Pancreas (tissue), 10 donors: ENCODE measurements at places on chromosomes 3 and 15. TPM values are rescaled to one million over a fixed set of nuclear protein-coding genes. Genes with fewer than 3 reads are reported as not detected.

Gene C2CD4B
- total RNA-seq, result 46.7 TPM

Gene NAA80
- 4.9 TPM for total RNA-seq

- peaks cover 5% of the 10 kb centered on the region for H3K36me3 ChIP-seq
- H3K4me1 ChIP-seq, result peaks cover 27% of the 10 kb centered on the region
- DNase-seq, result no peak
- H3K27me3 ChIP-seq, result no peaks in the 10 kb centered on the region
- H3K4me3 ChIP-seq, result no peak overlapping the region
Measured at GRCh38 chr3:156693166-156693565, 18.8 kb downstream of the TIPARP start.

- H3K27ac ChIP-seq, result no peak overlapping the region
- no peak for DNase-seq
- H3K4me3 ChIP-seq, result no peak overlapping the region
- no peaks in the 10 kb centered on the region for H3K4me1 ChIP-seq
- H3K36me3 ChIP-seq, result no peaks in the 10 kb centered on the region
- no peaks in the 10 kb centered on the region for H3K27me3 ChIP-seq
Measured at GRCh38 chr3:112894258-112894657, 47.6 kb upstream of the CD200R1L start.

Gene KCNAB1
- total RNA-seq, result 3.5 TPM

- DNase-seq, result no peak
- H3K27me3 ChIP-seq, result no peaks in the 10 kb centered on the region
- no peak overlapping the region for H3K27ac ChIP-seq
- H3K4me1 ChIP-seq, result no peaks in the 10 kb centered on the region
- H3K4me3 ChIP-seq, result no peak overlapping the region
Measured at GRCh38 chr3:99256788-99257187, 355.3 kb upstream of the DCBLD2 start.

GRCh38 chr3:124117486-124117885, 125.6 kb upstream of the ROPN1 start:
- no peak overlapping the region for H3K27ac ChIP-seq
- no peak for DNase-seq
- H3K4me1 ChIP-seq, result no peaks in the 10 kb centered on the region
- H3K27me3 ChIP-seq, result no peaks in the 10 kb centered on the region
- no peaks in the 10 kb centered on the region for H3K36me3 ChIP-seq

DNA sequence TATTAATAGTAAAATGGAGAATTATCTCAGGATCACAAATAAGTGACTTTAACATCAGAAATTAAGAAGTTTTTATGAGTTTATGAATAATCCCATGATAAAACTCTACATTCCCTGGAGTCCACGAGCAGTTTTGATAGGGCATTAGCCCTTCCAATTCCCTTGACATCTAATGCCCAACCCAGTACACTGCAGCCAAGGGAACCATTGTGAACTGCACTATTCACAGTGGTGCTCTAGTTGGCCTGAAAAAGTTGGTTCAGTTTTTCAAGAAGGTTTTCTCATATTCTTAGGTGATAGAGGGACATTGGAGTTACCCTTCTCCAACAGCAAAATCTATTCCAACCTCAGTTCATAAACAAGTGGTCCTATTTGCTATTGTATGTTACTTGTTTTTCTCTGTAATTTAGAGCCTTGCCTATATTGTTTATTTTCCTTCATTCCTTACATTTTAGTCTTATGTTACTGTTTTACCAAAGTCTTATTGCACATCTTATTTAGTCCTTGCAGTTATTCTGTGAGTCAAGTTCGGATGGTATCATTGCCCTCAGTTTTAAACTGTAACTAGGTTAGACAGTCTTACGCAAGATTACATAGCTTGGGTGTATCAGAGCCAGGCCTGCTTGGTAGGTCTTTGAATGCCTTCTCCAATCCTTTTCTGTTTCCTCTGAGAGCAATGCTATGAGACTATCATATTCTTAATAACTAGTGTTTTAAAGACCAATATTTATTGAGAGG, 57.9 kb upstream of the SAMMSON start:
- H3K36me3 ChIP-seq, result no peaks in the 10 kb centered on the region
- H3K27ac ChIP-seq, result no peak overlapping the region
- no peaks in the 10 kb centered on the region for H3K27me3 ChIP-seq
- H3K4me1 ChIP-seq, result no peaks in the 10 kb centered on the region
- DNase-seq, result no peak

DNA sequence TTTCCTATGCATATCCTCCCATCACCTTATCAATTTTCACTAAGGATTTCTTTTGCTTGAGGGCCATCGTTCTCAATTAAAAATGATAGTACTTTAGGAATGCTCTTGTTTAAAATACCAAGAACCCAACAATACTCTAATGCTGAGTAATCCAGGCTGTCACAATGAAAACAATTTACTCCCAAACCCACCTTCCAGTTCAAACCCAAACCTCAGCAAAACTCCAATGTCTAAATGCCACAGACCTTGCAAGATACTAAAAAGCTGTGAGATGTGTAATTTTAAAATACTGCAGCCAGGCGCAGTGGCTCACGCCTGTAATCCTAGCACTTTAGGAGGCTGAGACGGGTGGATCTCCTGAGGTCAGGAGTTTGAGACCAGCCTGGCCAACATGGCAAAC, 889.8 kb downstream of the ROBO1 start:
- H3K27me3 ChIP-seq, result no peaks in the 10 kb centered on the region
- no peak for DNase-seq
- H3K36me3 ChIP-seq, result no peaks in the 10 kb centered on the region
- no peaks in the 10 kb centered on the region for H3K4me1 ChIP-seq

DNA sequence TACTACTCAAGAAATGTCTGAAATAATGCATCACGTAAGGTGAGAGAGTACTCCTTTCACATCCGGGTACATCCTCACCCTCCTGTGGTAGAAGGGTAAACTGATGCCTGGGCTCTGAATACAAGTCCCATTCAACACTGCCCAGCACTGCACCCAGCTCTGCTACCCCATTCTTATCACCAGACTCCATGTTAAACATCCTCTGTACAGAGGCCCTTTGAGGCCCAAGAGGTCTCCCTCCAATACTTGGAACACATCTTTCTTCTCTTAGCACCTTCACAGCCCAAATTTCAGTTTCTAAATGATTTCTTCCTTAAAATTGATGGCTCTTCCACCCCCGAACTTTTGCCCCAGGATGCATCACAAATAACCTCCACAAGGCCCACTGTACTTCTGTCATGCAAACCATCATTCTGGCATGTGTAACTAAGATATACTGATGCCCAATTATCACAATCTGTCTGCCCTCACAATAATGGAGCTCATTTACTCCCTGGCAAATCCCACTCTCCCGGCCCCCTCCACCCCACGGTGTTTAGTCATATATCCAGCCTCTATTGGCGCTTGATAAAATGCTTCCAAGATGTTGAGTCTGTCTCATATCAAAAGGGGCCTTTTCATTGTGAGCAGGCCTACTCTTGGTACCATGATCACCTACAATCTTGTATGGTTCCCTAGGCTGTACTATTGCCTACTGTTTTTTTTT, 12.6 kb upstream of the GPX1 start:
- no peaks in the 10 kb centered on the region for H3K27me3 ChIP-seq
- no peaks in the 10 kb centered on the region for H3K4me1 ChIP-seq
- no peak overlapping the region for H3K27ac ChIP-seq
- no peak for DNase-seq
- no peak overlapping the region for H3K4me3 ChIP-seq

DNA sequence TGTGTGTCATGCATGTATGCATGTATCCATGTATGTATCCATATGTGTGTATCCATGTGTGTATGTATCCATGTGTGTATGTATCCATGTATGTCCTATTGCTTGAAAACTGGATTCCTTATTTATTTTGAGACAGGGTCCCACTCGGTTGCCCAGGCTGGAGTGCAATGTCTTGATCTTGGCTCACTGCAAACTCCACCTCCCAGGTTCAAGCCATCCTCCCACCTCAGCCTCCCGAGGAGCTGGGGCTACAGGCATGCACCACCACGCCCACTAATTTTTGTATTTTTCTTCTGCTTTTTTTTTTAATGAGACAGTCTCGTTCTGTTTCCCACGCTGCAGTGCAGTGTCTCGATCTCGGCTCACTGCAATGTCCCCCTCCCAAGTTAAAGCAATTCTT, 34.1 kb downstream of the MUC20 start:
- H3K27ac ChIP-seq, result no peak overlapping the region
- H3K4me3 ChIP-seq, result no peak overlapping the region
- no peaks in the 10 kb centered on the region for H3K4me1 ChIP-seq
- H3K36me3 ChIP-seq, result no peaks in the 10 kb centered on the region
- H3K27me3 ChIP-seq, result no peaks in the 10 kb centered on the region

Gene RTP1
- not detected for total RNA-seq

DNA sequence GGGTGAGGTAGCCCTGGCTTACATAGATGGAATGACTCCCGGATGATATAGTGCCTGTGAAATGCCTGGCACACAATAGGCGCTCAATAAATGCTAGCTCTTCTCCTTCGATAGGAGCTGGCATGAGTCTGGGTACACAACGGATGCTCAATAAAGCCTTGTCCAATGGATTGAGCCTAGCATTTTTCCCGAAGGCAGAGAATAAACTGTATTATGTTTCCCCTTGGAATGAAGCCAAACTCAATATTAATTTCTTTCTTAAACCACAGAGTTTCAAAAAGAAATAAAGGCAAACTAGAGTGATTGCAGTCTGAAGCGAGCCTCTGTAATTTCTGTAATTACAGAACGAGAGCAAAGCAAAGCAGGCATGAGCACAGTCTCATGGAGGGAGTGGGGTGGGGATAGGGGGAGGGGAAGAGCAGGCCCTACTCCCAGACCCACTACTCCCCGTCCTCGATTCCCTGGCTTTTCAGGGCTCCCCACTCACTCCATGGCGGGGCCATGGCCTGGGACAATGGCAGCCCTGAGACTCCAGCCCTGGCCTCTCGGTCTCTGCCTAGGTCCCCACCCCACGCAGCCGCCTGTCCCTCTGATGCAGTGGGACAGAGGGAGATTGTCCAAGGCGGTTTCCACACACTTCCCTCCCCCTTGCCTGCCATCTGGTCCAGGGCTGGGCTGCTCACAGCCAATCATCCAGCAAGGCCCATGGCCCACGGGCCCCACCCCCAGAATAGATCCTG, 18.0 kb downstream of the SLC6A1 start:
- no peak overlapping the region for H3K4me3 ChIP-seq
- no peaks in the 10 kb centered on the region for H3K27me3 ChIP-seq
- H3K4me1 ChIP-seq, result no peaks in the 10 kb centered on the region
- no peaks in the 10 kb centered on the region for H3K36me3 ChIP-seq

Gene GHSR
- total RNA-seq, result not detected

GRCh38 chr3:29280404-29281093, at the start of gene RBMS3:
Gene RBMS3, plus strand, starts transcription at chr3:29281071.
- H3K4me3 ChIP-seq, result peak within 1 kb of the TSS; percentile 6
- DNase-seq, result peak; percentile 69
- H3K27ac ChIP-seq, result peak within 1 kb of the TSS; percentile 19
- peaks cover 8% of the 10 kb centered on the region for H3K27me3 ChIP-seq
